ENCODE measurements at places on chromosomes 6 and 20.
A peak's percentile ranks its signal among the peaks of the same experiment; 100 is the strongest.

DNA sequence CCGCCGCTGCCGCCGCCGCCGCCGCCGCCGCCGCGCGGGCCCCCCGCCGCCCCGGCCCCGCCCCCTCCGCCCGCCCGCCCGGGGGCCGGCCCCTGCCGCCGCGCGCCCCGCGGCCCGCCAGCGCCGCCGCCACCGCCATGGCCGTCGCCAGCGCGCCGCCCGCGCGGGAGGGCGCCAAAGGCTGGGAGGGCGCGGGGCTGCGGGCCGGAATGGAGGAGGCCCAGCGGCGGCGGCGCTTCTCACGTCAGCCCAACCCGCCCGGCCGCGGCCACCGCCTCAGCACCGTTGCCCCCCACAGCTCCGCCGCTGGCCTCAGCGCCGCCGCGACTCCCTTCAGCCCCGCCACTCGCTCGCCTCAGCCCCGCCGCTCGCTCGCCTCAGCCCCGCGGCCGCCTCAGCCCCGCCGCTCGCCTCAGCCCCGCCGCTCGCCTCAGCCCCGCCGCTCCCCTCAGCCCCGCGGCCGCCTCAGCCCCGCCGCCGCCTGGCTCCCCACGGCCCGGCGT lies 258 bp downstream of the PHF10 start:
- DNase-seq, result peak; percentile 44

DNA sequence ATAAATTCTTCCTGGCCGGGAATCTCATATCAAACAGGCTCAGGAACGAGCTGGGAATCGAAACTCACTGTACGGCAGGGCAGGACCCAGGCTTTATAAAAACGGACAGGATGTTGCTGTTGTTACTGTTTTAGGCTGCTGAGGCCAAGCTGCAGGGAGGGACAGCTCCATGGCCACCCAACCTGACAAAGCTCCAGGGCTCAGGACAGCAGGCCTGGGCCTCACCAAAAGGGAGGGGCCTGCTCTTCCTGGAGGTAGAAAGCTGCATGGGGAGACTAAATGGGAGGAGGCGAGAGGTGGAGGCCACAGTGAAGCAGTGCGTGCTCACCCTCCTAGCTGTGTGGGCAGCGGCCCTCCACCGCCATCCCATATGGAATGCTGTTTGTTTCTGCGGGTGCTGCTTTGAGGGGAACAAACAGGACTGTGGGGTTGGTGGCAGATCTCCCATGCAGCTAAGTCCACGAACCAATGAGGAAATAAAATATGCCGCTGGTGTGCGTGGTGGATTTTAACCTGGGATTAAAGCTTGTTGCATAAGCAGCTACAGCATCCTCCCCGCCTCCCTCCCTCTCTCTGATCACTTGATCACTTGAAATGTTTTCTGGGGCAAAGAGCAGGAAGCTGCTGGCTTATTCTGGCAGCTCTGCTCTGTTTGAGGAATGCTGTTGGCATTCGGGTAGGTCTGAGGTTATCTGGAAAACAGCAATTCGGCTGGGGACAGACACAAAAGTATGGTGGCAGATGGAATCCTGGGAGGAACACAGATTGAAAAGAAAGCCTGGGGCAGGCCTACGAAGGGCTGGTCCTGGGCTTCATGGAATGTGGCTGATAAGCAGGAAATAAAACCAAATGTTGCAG lies 2.4 kb upstream of the ZMYND8 start:
- no peak for DNase-seq

- no peak for DNase-seq
Measured at GRCh38 chr6:48183178-48183577, 72.2 kb upstream of the PTCHD4 start.

- no peak for DNase-seq
Measured at GRCh38 chr6:40918040-40918651, 120.9 kb downstream of the UNC5CL start.

DNA sequence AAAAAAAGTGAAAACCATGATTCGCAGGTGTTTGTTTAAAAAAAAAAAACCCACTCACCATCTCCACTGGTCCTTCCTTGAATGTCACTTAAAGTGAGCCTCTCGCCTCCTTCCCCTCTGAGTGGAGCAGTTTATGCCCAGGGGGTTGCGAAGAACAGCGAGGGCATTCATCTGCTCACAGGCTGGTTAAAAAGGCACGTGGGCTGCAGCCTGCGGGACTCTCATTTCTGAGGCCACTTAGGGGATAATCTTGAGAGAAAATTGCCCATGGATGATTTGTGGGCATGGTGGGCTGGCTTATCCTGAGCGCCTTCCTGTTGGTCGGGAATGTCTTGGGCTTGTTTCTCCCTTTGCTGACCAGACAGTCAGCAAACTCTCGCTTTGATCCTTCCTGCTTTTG lies 18.9 kb downstream of the BCAS4 start:
- DNase-seq, result no peak

GRCh38 chr6:98833307-98834059 lies 891 bp upstream of the POU3F2 start:
- no peak for DNase-seq

- no peak for DNase-seq
Measured at GRCh38 chr20:53383916-53384315, 209.7 kb downstream of the ZNF217 start.

DNA sequence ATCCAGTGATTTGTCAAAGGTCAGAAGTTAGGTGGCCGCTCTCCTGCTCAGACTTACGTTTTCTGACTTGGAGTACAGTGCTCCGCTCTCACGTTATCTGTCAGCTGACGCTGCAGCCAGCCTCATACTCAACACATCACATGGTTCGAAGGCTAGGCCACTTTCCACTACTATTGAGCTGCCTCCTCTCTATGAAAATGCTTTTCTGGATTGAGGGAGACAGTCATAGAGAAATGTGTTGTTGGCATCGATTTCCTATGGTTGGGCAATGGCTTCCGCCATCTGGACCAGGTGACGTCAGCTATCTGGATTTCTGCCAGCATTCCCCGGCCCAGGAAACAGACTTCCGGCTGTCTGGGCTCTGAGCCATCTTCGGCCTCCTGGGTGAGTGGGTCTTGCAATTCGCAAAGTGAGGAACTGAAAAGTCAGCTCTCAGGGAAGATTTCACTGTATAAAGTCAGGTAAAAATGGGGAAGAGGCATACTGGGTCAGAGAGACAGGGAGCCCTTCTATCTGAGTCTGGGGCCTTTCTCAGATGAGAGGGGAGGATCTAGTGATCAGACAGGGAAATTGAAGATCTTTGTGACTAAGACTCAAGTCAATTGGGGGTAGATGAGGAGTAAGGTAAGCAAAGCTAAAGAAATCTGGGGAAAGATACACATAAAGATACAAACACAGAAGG lies 37.5 kb upstream of the IER3 start:
- DNase-seq, result no peak

- DNase-seq, result no peak
Measured at GRCh38 chr6:164130151-164130550, 715.6 kb downstream of the QKI start.

GRCh38 chr20:7029019-7029418 lies 261.5 kb downstream of the BMP2 start:
- no peak for DNase-seq

GRCh38 chr6:148761527-148762011 lies 14.7 kb downstream of the UST start:
- no peak for DNase-seq

DNA sequence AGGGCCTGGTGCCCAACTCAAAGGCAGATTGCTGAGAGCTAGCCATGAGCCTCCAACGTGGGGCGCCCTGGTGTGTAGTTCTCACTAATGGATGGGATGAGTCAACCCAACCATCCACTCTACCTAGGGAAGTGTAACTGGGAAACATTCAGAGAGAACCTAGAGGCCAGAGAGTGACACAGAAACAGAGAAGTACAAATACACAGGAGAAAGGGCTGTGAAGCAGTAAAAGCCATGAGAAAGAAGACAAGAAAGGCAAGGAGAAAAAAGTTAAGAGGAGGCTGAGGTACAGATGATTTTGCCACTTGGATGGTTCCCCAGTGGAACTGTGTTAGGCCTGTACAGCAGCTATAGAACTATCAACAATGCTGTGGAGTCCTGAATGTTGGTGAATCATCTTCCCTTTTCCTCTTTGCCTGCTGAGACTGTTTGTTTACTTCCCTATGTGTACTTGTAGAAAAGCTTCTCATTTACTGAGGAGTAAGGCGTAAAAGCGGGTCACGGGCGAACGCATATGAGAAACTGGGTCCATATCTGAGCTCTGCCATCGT lies 39.0 kb downstream of the MAN1A1 start:
- DNase-seq, result no peak

- no peak for DNase-seq
Measured at GRCh38 chr6:132495604-132496079, 17.3 kb downstream of the STX7 start.

- no peak for DNase-seq
Measured at GRCh38 chr6:169371344-169372127, 117.9 kb upstream of the THBS2 start.

GRCh38 chr6:74609871-74610270 lies 596.0 kb downstream of the COL12A1 start:
- DNase-seq, result no peak

DNA sequence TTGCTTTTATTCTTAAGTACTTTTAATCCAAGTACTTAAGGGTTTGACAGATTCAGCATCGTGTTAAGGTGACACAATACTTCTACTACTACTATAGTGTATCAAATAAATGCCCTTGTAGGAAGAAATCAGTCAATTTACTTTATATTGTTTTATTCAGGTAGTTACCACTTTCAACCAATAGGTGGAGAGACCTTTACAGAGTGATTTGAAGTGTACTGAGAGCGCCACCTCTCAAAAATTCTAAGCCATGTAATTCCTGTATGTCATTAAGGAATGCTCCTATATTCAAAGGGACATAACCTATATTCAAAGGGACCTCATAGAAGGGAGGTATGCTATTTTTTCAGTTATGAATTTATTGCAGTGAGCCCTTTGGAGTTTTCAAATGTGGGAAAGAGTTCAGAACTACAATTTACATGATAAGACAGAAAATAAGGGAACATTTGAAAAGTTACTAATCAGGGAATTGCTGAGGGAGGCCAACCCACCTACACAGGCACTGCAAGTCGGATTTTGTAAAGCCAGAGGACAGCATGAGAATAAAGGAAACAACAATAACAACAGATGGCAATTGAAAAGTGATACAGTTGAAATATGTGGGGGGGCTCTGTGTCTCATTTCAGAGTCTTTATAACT lies 955.6 kb downstream of the TBC1D32 start:
- no peak for DNase-seq

- no peak for DNase-seq
Measured at GRCh38 chr6:63624091-63624490, 11.5 kb upstream of the PHF3 start.

DNA sequence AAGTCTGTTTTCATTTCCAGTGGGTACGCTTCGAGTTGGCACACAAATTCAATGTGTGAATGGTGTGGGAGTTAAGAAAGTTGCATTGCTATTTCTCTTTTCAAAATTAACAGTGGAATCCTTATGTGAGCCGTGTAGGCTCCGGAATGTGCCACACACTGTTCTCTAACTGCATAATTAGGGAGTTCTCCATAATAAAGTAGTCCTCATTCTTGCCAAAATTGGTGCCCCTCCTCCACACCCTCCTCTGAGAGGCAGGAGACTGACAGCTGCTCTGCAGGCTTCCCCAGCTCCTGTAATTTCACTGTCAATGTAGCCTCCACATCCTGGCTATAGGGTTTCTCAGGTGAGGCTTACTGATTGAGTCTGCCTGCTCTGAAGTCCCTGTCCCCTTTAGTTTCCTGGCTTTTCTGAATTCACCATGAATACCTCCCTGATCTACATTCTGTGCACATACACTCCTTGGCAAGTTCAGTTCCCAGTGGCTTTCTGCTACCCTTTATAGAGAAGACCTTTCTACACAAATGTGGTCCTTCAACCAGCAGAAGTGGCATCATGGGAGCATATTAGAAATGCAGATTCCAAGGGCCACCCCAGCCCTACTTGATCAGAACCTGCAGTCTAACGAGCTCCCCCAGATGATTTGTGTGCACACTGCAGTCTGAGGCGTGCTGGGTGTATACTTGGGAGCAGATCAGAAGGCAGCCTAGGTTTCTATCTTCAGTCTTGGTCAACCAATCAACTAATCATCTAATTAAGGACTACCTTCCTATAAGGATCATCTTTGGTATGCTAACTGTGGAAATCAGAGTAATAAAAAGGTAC lies 19.9 kb upstream of the CCN6 start:
- DNase-seq, result no peak

GRCh38 chr6:85458782-85459181 lies 8.9 kb downstream of the NT5E start:
- no peak for DNase-seq

GRCh38 chr6:106119546-106119945 lies 33.4 kb downstream of the PRDM1 start:
- no peak for DNase-seq

DNA sequence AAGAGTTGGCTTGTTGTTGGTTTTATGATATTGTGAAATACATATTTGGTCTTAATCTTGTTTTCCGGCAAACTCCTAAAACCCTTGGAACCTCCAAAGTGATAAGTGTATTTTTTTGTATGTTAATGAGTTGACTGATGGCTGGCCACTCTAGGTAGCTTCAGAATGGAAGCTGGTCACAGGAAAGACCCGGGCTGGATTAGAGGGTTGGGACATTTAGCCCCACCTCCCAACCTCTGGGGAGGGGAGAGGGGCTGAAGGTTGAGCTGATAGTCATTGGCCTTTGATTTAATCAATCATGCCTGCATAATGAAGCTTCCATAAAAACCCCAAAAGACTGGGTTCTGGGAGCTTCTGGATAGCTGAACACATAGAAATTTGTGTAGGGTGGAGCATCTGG lies 42.7 kb downstream of the SASH1 start:
- no peak for DNase-seq
